ENCODE measurements at places on chromosomes 3 and 15.

DNA sequence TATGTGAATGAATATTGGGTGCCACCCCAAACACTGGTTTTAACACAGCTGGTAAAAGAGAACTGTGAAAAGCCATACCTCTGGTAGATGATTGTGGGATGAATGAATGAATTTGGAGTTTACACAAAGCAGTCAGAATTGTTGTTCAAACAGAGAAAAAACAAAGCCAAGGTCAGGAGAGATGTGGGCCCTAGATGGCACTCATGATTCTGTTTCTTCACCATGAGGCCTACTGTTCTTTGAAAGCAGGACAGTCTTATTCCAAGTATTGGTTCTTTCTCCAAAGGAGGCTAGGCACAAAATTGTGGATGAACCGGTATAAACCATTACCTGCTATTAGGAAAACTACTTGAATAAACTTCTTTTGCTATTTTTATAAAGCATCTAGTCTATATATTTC, 97.6 kb downstream of the SAMMSON start:
- DNase-seq: no peak

DNA sequence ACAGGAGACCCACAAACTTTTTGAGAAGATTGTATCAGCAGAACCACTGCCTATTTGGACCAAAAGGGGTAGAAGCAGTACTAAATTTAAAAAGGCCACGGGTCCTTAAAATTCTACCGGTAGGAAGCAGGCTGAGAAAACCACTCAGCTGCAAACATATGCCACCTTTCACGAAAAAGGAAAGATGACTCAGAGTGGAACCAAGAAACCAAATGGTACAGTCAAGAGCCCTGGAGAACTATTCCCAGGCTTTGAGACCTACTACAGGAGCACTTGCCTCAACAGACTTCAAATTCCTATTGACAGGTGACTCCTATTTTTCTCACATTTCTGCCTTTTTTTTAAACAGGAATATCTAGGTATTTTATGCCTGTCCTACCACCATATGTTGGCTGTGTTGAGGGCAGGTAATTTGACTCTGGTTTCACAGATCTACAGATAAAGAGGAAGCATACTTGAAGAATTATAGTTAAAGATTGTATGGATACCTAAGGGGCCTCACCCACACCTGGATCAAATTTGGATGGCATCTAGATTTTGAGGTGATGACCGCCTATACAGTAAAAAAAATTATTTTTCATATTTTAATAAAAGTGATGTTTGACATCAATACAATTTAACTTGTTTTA, 10.1 kb downstream of the GOLIM4 start:
- no peak for DNase-seq

DNA sequence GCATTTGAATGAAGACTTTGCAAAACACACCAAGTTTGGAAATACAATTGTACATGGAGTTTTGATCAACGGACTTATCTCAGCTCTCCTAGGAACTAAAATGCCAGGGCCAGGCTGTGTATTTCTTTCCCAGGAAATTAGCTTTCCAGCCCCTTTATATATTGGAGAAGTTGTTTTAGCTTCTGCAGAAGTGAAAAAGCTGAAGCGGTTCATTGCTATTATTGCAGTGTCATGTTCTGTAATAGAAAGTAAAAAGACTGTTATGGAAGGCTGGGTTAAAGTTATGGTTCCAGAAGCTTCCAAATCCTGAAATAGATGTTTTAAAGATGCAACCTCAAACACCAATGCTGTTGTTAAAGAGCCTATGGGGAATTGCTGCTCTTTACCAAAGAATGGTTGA, 11.5 kb downstream of the HTD2 start:
- no peak for DNase-seq

DNA sequence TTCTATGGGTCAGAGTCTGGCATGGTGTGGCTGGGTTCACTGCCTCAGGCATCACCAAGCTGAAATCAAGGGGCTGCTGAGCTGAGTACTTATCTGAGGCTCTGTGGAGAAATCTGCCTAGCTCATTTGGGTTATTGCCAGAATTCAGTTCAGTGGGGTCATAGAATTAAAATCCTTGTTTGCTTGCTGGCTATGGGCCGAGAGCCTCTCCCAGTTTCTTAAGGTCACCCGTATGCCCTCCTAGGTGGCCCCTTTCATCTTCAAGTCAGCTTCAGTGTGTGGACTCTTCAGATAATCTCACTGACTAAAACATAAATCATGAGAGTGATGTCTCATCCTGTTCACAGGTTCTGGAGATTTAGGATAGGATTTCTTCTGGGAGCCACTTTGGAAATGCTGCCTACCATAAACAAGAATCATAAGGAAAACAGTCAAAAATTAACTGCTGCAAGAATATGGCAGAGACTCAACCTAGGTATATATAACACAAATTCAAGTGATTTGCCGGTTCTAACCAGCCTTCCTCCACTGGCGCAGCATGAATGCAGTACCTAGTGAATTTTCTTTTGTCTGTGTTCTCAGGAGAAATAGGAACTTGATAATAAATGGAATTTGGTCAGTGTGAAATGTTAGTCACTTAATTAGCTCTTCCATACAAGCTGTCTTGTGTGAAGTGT, 5.3 kb downstream of the CP start:
- no peak for DNase-seq

GRCh38 chr3:177530908-177531307, 333.6 kb upstream of the TBL1XR1 start:
- DNase-seq: no peak

GRCh38 chr3:172129850-172130716, 90.7 kb downstream of the FNDC3B start:
- peak; percentile 25 for DNase-seq

- no peak for DNase-seq
Measured at GRCh38 chr3:64681827-64682226, 6.0 kb downstream of the ADAMTS9 start.

- no peak for DNase-seq
Measured at GRCh38 chr3:123788710-123789109, 95.4 kb downstream of the MYLK start.

- DNase-seq: no peak
Measured at GRCh38 chr3:68819361-68819760, 113.0 kb downstream of the TAFA4 start.

All from activated T-cell treated with anti-CD3 and anti-CD28 coated beads for 1 hour (primary cell).